Amniotic epithelial cell (primary cell): ENCODE measurements at places on chromosomes 3 and 15.
A peak's percentile ranks its signal among the peaks of the same experiment; 100 is the strongest.

DNA sequence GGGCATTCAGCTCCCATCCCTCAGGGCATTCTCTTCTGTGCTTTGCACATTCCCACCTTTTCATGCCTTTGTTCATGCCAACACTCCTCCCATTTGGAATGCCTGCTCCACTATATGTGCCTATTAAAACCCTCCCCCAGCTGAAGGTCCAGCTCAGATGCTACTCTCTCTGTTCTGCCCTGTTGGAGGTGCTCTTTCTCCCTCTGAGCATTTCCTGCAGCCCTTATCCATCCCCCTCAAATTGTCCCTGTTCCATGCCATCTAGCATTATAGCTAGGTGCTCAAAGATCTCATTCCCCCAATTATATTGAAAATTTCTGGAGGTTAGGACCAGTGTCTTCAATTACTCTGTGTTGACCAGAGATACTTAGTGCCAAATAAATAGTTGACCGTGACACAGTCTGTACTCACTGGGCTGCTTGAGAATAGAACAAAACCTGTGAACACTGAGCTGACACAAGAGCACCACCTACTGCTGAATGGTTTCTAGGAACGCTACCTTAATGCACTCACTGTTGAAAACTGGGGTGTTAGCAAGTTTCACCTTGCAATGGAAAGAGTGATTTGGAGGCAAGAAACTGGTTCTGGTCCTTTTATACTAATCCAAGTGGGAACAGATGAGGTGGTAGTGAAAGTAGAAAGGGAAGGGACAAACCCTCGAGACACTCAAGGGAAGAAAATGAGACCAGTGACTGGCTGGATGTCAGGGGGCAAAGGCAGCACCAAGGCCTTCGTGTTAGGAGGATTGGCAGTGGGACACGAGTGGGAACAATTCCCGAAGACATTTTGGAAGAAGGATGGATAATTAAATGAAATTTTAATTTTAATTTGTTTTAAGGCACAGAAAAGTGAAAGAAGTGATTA is 289.8 kb upstream of the ROPN1 start:
- peak; percentile 44 for DNase-seq

GRCh38 chr3:153768561-153769469 is 352.4 kb upstream of the ARHGEF26 start:
- DNase-seq, result peak; percentile 59

DNA sequence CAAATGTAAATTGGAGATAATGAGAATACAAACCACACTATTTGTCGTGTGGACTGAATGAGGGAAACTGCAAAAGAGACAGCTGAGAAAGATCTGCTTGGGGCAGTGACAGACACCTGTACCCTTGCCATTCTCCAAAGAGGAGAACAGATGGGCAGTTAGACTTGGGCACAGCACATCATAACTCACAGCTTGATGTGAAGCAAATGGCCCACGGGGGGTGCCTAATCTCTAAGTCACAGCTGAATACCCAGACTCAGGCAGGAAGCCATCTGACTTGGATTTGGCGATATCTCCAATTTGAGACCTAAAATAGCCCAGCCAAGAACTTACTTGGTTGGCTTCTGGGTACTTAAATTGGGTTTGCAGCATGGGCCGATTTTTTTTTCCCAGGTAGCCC is 10.0 kb upstream of the SLC6A11 start:
- no peak for DNase-seq

- peak; percentile 78 for DNase-seq
These were observed 126.2 kb upstream of the BHLHE40 start for GRCh38 chr3:4852780-4853748.

DNA sequence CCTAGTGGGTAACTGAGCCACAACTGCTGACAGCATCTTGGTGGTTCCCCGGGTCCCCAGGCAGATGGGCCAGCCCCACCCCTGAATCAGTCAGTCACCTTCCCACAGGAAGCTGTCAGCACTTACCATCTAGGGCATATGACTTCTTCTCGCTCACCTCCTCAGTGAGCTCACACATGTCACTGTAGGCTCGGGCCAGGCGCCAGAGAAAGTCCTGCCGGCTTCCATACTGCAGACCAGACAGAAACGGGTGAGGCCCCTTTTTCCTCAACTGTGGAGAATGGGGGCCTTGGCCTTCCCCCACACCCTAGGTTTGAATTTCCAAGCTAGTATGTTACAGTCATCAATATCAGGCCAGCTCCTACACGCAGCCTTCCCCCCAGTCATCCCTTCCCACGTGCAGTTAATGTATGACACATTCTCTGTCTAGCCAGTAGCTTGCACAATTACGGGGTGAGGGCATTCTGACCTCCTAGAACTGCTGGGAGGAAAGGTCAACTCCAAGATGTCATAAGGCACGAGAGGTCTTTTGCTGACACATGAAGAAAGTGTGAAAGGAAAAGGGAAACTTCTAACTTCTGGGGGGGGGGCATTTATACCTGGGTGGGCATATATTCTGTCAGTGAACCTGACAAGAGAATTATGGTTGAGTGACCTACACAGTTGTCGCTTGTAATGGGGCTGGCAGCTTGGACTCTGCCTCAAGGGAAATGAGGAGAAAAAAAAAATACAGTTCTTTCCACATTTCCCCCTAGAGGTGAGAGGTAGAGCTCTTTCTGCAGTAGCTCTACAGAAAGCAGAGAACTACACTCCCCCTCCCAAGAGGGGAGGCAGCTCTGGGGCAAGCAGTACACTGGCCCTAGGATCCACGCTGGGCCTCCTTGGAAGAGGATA is 10.9 kb downstream of the RMDN3 start:
- DNase-seq, result peak; percentile 89

DNA sequence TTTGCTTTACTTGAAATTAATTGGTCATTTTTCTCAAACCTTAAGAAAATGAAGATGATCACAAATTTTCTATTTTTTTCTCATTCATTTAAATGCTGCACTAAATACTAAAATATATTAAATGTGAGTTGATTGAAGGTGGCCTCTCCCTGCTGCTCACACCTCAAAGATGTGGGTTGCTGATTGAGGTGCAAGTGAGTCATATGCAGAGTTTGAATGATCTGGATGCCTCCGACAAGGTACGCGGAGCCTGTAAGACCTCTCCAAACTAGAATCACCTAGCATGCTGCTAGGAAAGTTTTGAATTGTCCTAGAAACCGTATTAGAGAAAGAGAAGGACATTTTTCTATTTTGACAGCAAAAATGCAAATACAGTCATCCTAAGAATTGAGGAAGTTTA is 211.3 kb upstream of the FEZF2 start:
- DNase-seq, result no peak

DNA sequence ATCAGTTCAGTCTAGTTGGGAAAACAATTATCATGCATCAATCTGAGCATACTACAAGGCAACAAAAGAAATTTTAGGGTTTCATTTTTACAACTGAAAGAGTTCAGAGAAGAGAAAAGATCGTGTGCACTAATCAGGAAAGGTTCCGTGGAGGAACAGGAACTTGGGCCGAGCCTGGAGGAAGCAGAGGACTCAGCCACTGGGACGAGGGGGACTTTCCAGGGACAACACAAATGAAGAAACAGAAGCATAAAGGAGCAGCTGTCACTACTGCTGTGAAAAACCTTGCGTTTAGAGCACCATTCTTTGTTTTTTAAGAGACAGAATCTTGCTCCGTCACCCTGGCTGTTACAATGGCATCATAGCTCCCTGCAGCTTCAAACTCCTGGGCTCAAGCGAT is 60.5 kb downstream of the MYO1E start:
- DNase-seq, result no peak

- no peak for DNase-seq
These were observed 15.8 kb upstream of the ZNF770 start for GRCh38 chr15:35003928-35004327.

DNA sequence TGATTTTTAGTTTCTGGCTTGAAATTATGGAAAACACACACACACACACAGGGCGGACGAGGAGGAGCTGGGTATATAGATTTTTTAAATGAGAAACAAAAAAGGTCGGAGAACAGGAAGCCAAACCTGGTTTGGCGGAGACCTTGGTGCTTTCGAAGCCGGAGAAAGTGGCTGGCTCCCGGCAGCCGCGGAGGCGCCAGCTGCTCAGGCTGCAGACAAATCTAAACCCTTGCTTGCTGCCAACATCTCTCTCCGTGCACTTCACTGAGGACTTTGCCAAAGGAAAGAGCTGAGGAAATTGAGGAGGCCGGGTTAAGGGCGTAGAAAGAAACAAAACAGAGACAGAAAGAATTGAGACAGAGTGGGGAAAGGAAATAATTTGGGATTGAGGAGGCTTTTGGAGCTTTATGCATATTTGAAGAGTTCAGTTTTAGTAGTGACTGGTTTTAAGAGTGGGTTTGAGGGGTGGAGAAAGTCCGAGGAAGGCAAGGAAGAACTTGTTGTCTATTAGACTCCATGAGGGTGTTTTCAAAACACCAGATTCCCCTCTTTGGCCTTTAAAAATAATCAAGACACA is 2.2 kb downstream of the ZIC1 start:
- DNase-seq, result no peak

DNA sequence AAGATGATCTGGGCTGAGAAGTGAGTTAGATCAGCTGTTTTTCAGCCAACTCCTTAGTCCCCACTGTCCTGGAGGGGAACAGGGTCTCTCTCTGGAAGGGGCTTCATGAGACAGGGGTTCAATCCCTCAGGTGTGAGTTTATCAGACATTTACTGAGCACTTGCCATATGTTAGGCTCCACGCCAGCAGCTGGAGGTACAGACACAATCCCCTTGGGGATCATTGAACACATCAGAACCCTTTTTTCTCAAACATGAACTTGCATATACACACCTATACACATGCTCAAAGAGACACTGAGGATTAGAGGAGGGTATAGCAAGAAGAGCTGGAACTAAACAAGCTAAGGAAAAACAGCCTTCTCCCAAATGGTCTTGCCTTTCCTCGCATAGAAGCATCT is 5.5 kb upstream of the BMF start:
- DNase-seq, result no peak

DNA sequence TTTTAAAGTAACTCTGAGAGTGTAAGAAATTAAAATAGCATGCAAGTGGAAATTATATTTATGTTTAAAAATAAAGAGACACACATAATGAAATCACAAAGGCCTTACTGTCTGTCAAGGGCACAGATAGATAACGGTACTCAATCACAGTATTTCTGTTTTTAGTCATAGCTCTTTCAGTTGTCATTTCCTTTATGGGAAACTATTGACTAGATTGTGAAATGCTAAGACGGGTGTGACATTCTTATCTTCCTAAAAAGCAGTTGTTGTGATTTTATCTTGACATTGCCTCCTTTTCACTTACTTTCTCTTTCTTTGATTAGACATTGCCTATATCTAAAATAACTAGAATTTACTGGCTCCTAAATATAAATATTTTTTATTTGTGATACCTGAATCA is 100.1 kb upstream of the PLSCR5 start:
- DNase-seq, result no peak

GRCh38 chr3:149542375-149543312 is 68.1 kb downstream of the TM4SF4 start:
- DNase-seq, result peak; percentile 83

- DNase-seq, result no peak
These were observed 24.3 kb downstream of the CD200R1L start for GRCh38 chr3:112822064-112823055.

- DNase-seq, result no peak
These were observed 142.5 kb downstream of the IL20RB start for GRCh38 chr3:137100326-137100725.

GRCh38 chr3:65412588-65412987 is 626.1 kb downstream of the MAGI1 start:
- peak; percentile 31 for DNase-seq

DNA sequence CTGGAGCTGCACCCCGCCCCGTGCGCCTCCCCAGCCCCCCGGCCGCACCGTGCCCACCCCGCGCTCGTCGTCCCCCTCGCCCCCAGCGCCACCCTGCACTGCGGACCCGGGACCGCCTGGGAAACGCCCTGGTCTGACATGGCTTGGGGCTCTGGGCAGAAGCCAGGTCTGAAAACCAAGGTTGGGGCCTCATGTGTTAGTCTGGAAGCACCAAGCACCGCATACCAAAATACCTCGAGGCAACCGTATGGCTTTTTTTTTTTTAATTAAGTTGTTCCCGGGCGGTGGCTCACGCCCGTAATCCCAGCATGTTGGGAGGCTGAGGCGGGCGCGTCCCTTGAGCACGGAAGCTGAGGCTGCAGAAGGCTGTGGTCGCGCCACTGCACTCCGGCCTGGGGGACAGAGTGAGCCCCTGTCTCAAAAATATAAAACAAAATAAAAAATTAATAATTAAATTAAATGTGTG is 91.5 kb upstream of the CHD2 start:
- peak; percentile 53 for DNase-seq

- DNase-seq, result peak; percentile 57
These were observed 160.7 kb downstream of the FRMD5 start for GRCh38 chr15:44034334-44034733.

DNA sequence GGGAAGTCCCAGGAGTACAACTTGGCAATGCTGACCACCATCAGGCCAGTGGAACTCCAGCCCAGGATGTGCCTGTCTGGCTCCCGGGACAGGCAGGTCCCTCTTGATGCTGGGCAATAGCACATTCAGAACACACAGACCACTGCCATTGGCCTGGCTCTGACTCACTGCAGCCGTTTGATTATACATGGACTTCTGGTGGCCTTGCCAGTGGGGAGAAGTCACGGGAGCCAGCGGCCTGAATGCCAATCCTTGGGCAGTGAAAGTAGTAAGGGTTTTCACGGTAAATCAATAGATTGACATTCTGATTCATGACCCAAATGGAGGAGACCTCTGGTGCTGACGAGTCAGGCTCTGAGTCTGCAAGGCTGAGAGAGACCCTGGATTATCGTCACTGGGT is 12.5 kb upstream of the PROK2 start:
- no peak for DNase-seq

DNA sequence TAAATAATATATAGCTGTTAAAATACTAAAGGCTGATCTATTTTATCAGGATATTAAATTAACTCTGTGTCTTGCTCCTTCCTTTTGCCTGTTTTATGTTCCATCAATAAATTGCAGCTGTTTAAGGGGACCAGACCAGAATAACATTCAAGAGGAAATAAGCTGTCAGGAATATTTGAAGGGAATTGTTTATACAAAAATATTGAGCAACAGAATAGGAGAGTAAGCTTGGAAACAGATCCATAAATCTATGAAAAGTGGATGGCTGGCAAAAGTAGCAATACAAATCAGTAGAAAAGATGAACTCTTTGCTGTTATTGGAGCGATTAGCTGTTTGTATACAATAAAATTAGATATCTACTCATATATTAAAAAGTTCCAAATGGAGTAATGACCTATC is 36.2 kb upstream of the PLSCR2 start:
- DNase-seq, result peak; percentile 44

DNA sequence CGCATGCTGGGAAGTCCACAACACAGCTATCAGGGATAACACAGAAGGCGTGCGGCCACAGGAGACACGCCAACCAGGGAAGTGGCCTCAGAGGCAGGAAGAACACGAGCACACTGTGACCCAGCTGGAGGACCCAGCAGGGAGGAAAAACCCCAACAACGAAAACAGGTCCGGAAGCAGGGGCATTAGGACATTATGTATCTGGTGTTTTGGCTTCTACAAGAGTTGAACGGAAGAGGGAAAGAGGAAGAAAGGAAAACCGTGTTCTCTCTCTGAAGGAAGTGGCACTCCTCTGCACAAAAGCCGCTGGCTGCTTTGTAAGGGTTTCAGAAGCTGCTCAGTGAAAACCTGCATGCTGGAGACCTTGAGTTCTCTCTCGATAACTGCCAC is 61.8 kb downstream of the HACD2 start:
- no peak for DNase-seq
